ENCODE measurements at places on chromosomes 3 and 15.

DNA sequence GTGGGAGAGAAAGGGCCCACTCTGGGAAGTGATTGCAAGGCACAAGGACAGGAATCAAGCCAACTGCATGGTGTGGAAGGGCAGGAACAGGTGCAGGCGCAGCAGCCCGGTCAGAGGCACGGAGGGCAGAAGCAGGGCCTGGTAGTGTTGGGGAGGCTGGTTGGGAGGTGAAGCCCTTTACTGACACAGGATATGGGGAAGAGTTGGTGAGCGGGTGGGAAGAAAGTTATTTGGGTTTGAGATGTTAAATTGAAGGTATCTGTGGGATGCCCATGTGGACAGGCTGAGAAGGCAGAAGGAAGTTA lies 83.6 kb upstream of the ABHD2 start:
- DNase-seq = no peak

- DNase-seq = peak; percentile 98
Observed at GRCh38 chr3:188286087-188286513, 132.1 kb downstream of the LPP start.

GRCh38 chr3:121637922-121638321 lies 22.8 kb downstream of the HCLS1 start:
- DNase-seq = no peak

- peak; percentile 24 for DNase-seq
Observed at GRCh38 chr3:23442598-23443383, 239.7 kb downstream of the UBE2E2 start.

DNA sequence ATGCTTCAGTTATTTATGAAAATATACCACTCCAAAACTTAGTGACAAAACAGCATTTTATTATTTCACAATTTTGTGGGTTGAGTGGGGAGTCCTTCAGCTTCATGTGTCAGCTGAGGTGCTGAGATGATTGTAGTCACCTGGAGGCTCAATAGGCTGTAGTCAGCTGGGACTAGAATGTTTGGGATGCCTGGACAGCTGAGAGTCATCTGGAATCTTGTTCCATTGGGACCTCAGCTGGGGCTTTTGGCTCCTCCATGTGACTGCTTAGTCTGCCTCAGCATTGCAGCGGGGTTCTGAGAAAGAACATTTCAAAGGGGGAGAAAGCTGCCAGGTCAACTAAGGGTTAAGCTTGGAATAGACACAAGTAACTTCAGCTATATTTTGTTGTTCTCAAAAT lies 13.4 kb downstream of the STT3B start:
- peak; percentile 25 for DNase-seq

All from GM23248 (cell line).